Stimulated activated CD8-positive, alpha-beta memory T cell treated with anti-CD3 and anti-CD28 coated beads, Interleukin-15, amount 100 ng/mL, for 4 hours (primary cell): ENCODE measurements at places on chromosomes 7 and 10.

GRCh38 chr10:83522456-83522855 is 616.9 kb upstream of the GHITM start:
- DNase-seq: no peak

DNA sequence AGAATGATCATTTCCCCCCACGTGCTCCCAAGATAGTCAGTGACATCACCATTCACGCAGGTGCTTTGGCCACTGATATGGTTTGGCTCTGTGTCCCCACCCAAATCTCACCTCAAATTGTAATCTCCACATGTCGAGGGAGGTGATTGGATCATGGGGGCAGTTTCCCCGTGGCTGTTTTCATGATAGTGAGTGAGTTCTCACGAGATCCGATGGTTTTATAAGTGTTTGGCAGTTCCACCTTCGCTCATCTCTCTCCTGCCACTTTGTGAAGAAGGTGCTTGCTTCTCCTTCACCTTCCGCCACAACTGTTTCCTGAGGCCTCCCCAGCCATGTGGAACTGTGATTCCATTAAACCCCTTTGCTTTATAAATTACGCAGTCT is 205.4 kb upstream of the SH2B2 start:
- no peak for DNase-seq

DNA sequence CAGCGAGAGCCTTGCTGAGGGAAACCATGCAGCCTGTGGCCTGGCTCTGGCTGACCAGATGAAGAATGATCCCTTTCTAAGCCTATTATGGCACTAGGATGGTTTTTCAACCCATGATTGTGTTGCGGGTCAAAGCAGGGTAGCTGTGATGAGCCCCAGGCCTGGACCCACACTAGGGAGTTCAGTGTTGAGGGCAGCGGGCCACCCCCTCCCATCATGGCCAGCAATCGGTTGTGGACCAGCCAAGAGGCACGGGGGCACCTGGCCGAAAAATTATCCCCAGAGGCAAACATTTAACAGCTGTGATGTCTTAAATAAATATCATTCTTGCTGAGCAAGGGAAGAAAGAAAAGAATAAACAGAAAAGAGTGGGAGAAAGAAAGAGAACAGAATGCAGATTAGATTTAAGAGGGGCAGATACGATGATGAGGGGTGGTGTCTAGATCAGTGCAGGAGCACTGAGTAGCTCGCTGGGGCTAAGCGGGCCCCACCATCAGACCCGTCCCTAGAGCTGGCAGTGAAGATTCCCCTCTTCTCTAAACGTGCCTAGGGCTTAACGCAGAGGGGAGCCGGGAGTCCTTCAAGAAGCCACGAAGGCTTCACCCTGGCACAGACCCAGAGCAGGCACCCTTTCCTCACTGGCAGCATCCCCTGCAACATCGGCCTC is 82.7 kb downstream of the SLC37A3 start:
- DNase-seq: no peak

- DNase-seq: no peak
These were observed 208.1 kb upstream of the TCF7L2 start for GRCh38 chr10:112741830-112742402.

DNA sequence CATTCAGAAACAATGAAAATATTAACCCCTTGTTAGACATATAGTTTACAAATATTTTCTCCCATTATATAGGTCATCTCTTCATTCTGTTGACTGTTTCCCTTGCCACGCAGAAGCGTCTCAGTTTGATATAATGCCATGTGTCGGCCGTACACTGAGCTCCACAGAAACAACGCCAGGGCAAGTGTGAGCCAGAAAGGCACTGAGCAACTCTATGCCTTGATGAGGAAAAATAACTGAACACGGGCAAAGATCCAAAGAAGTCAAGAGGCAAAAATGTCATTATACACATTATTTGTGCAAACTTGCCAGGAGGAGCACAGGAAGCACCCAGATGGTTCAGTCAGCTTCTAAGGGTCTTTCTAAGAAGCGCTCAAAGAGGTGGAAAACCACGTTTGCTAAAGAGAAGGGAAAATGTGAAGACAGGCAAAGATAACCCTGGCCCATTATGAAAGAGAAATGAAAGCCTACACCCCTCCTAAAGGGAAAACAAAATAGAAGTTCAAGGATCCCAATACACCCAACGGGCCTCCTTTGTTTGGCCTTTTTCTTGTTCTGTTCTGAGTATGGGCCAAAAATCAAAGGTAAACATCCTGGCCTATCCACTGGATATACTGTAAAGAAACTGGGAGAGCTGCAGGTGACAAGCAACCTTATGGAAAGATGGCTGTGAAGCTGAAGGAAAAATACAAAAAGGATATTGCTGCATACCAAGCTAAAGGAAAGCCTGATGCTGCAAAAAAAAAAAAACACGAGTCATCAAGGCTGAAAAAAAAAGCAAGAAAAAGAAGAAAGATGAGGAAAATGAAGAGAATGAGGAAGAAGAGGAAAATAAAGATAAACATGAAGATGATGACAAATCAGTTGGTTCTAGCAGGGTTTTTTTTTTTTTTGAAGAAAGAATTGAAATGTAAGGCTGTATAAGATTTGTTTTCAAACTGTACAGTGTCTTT is 15.5 kb downstream of the ARHGAP12 start:
- no peak for DNase-seq

- DNase-seq: no peak
These were observed 3.8 kb upstream of the DGKI start for GRCh38 chr7:137850571-137850970.

GRCh38 chr10:110059925-110060324 is 52.1 kb downstream of the ADD3 start:
- no peak for DNase-seq

- no peak for DNase-seq
These were observed 228.8 kb upstream of the KIAA1217 start for GRCh38 chr10:23980094-23980493.

- DNase-seq: no peak
These were observed 20.7 kb upstream of the PRF1 start for GRCh38 chr10:70622981-70623844.

- no peak for DNase-seq
These were observed 49.8 kb upstream of the PDSS1 start for GRCh38 chr10:26647602-26648244.

- DNase-seq: no peak
These were observed 486 bp upstream of the LHFPL3 start for GRCh38 chr7:104327938-104328295.

GRCh38 chr10:80322711-80323110 is 33.3 kb upstream of the MAT1A start:
- no peak for DNase-seq

GRCh38 chr10:112615269-112615668 is 168.3 kb downstream of the VTI1A start:
- DNase-seq: no peak
